Activated naive CD4-positive, alpha-beta T cell treated with anti-CD3 and anti-CD28 coated beads, Interleukin-2, amount 10 ng/mL, durations not matched to agents 5 hours and 36 hours (primary cell): ENCODE measurements at places on chromosomes 11 and 22. TPM values are rescaled to one million over a fixed set of nuclear protein-coding genes. Genes with fewer than 3 reads are reported as not detected.

The SUN2 gene
- total RNA-seq: 582 TPM

The RASD2 gene
- total RNA-seq: not detected

The LYVE1 gene
- not detected for total RNA-seq

The DNAJB7 gene
- total RNA-seq: not detected

The PATE2 gene
- total RNA-seq: not detected

The ANO9 gene
- total RNA-seq: 93.3 TPM

The CST6 gene
- total RNA-seq: not detected

The MB gene
- not detected for total RNA-seq

The CTSW gene
- 47.0 TPM for total RNA-seq
